ENCODE measurements at places on chromosomes 6 and 20. TPM values are rescaled to one million over a fixed set of nuclear protein-coding genes. Genes with fewer than 3 reads are reported as not detected.
A peak's percentile ranks its signal among the peaks of the same experiment; 100 is the strongest.

UNC5CL gene
- total RNA-seq: not detected

- no peak overlapping the region for H3K4me3 ChIP-seq
- DNase-seq: no peak
- H3K27me3 ChIP-seq: no peaks in the 10 kb centered on the region
- no peaks in the 10 kb centered on the region for H3K36me3 ChIP-seq
These were observed 20.4 kb upstream of the BPIFB1 start for GRCh38 chr20:33262658-33263065.

TSHZ2 gene
- total RNA-seq: 50.1 TPM

DNA sequence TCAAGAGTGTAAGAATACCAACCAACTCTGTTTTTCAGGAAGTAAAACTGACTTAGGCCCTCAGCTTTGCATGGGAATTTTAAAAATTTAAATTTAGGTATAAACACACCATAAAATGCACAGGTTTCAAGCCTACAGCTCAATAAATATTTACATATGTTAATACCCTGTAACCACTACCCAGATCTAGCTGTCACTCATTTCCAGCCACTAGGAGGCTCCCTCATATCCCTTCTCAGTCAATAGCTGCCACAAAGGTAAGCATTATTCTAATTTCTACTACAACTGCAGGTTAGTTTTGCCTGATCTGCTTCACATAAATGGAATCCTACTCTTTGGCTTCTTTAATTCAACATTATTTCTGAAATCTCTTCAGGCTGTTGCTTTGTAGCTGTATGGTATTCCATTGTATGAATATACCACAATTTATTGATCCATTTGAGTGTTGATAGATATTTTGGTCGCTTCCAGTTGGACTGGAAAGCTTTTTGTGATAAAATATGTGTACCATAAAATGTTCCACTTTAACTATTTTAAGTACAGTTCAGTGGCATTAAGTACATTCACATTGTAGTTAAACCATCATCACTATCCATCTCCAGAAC is 32.5 kb upstream of the MEI4 start:
- no peaks in the 10 kb centered on the region for H3K27me3 ChIP-seq
- H3K4me1 ChIP-seq: no peaks in the 10 kb centered on the region
- no peak overlapping the region for H3K27ac ChIP-seq
- no peak overlapping the region for H3K4me3 ChIP-seq
- DNase-seq: no peak

DNA sequence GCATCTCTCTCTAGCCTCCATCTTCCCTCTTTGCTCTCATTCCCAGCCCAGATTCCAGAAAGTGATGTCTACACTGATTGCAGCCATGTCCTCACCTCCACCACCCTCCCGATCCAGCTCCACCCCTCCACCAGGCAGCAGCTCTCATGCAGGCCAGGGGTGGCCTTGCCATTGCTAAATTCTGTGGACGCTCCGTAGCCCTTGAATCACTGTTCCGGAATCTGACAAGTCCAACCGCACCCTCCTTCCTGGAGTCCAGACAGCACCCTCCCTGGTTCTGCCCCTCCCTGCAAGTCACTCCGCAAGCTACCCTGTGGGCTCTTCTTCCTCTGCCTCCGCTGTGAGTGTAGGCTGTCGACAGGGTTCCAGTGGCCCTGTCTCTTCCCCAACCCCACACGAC is 26.2 kb downstream of the TNXB start:
- H3K27ac ChIP-seq: peak overlapping the region; percentile 96
- H3K4me3 ChIP-seq: no peak overlapping the region
- H3K4me1 ChIP-seq: peaks cover 22% of the 10 kb centered on the region
- DNase-seq: peak; percentile 82
- no peaks in the 10 kb centered on the region for H3K27me3 ChIP-seq

GRM4 gene
- 0.35 TPM for total RNA-seq

GRCh38 chr20:7094438-7094997 is 327.0 kb downstream of the BMP2 start:
- H3K36me3 ChIP-seq: no peaks in the 10 kb centered on the region
- no peaks in the 10 kb centered on the region for H3K4me1 ChIP-seq
- H3K27ac ChIP-seq: no peak overlapping the region

- H3K4me3 ChIP-seq: no peak overlapping the region
- DNase-seq: no peak
- H3K36me3 ChIP-seq: no peaks in the 10 kb centered on the region
- no peak overlapping the region for H3K27ac ChIP-seq
- H3K27me3 ChIP-seq: no peaks in the 10 kb centered on the region
These were observed 164.1 kb downstream of the FRK start for GRCh38 chr6:115896538-115897129.

DNA sequence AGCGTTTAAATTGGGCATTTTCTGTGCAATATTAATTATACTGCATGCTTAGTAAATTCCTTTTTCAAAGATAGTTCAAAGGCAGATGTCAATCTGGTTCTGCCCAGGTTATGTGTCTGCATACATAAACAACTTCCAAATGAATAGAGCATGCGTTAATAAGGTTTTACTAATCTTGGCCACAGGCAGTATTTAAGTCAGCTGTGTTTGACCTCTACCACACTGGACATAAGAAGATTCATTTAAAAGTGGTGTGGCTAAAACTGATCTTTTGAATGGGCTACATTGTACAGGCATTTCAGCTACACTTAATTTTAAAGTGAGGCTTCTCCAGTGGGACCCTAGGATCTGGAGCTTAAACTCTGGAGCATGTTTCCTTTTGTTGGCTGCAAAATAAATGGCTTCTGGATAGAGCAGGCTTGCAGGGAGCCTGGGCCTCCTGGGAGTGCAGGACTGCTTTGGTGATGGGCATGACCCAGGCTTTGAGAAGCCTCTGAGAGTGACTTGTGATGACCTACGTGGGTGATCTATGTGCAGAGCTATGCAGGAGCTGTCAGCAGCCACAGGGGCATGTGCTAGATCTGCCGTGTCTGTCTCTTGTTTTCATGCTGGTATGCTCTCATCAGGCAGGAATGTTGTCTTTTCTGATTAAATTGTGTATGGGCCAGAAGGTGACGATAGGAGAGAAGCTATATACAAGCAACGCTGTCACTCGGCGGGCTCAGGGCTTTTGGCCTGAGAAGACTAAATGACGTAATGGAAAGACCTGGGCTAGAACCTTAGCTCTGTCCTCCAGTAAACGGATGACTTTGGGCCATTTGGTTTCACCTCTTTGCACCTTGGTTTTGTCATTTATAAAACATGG is 331.2 kb downstream of the QKI start:
- H3K27me3 ChIP-seq: no peaks in the 10 kb centered on the region
- no peaks in the 10 kb centered on the region for H3K4me1 ChIP-seq

SLCO4A1 gene
- 28.2 TPM for total RNA-seq

ENPP4 gene
- total RNA-seq: 1.3 TPM

- no peak for DNase-seq
- H3K27me3 ChIP-seq: no peaks in the 10 kb centered on the region
- H3K36me3 ChIP-seq: no peaks in the 10 kb centered on the region
These were observed 3.7 kb downstream of the TJAP1 start for GRCh38 chr6:43481075-43481474.

- H3K27ac ChIP-seq: no peak overlapping the region
- no peaks in the 10 kb centered on the region for H3K36me3 ChIP-seq
- H3K4me1 ChIP-seq: no peaks in the 10 kb centered on the region
- no peak overlapping the region for H3K4me3 ChIP-seq
These were observed 280.8 kb downstream of the CENPW start for GRCh38 chr6:126620719-126621118.

RRAGD gene
- total RNA-seq: 0.26 TPM

GGT7 gene
- total RNA-seq: 19.1 TPM

DNA sequence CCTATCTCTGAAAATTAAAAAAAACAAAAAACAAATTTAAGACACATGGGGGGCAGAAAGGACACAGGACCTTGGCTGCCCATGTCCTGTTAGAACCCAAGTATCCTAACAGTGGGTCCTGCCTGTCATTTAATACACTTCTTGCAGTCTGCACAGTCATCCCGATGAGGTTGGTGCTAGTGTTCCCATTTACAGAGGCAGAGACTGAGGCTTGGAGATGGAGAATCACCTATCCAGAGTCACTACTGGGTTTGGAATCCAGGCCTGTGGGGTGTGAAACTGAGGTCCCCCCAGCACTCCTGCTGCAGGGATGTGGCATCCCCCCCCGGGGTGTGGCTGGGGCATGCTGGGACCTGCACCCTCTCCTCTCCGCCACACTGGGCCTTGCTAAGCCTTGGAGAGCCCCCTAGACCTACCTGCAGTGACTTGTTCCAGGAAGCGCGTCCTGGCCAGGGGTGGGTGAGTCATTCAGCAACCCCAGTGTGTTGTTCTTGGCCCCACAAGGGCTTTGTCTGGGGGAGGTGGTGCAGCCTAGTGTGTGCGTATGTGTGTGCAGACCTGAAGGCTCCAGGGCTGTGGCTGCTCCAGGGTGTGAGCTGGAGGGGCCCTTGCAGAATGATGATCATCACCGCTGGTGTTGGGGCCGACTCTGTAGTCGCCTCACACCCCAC is 49.7 kb downstream of the BCAS4 start:
- H3K36me3 ChIP-seq: no peaks in the 10 kb centered on the region
- no peaks in the 10 kb centered on the region for H3K4me1 ChIP-seq
- H3K27me3 ChIP-seq: no peaks in the 10 kb centered on the region
- no peak for DNase-seq
